ENCODE measurements at places on chromosomes 2 and 18.

GRCh38 chr2:239181903-239182581 is 218.8 kb downstream of the HDAC4 start:
- DNase-seq: peak; percentile 22

DNA sequence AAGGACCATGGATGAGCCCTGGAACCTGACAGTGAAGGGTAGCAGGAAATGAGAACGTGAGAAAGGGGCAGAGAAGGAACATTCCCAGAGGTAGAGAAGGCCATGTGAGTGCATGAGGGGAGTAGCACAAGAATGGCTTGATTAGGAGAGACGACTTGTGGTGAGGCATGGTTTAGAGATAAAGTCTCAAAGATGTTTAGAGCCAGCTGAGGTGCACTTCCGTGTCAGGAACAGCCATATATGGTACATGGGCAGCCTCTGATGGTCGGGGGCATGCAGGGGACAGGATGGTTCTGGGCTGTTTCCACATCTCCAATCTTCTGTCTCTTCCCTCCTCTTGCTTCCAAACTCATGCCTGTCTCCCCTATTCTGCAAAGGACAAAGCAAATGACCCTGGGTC is 28.8 kb upstream of the EFEMP1 start:
- DNase-seq: no peak

- DNase-seq: no peak
Observed at GRCh38 chr2:239767021-239767905, 257.9 kb downstream of the NDUFA10 start.

GRCh38 chr2:102892698-102893310 is 131.0 kb downstream of the TMEM182 start:
- DNase-seq: no peak

GRCh38 chr18:35703043-35703688 is 121.6 kb downstream of the GALNT1 start:
- DNase-seq: no peak

DNA sequence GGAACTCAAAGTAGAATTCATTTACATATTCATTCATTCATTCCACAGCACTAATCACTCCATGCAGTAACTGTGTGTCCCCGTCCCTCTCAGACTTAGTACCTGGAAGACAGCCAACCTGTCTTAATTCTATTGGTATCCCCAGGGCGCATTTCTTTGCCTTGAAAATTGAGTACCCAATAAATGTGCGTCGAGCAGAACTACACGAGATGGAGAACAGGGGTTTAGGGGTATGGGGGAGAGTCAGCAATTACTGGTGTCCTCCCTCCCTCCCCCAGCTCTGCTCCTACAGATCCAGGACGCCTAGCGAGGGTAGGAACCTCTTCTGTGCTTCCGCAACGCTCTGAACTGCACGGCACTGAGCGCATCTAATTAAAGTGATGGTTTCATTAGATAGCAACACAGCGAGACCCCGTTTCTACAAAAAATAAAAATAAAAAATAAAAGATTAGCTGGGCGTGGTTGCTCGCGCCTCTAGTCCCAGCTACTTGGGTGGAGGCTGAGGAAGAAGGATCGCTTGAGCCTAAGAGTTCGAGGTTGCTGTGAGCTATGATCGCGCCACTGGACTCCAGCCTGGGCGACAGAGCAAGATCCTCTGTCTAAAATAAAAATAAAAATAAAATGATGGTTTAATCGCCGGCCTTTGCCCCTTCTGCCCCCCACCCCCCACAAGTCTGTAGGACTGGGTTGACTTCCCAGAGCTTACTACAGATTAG is 614 bp upstream of the FKBP1B start:
- no peak for DNase-seq

- DNase-seq: no peak
Observed at GRCh38 chr2:11387100-11387390, 42.6 kb upstream of the ROCK2 start.

DNA sequence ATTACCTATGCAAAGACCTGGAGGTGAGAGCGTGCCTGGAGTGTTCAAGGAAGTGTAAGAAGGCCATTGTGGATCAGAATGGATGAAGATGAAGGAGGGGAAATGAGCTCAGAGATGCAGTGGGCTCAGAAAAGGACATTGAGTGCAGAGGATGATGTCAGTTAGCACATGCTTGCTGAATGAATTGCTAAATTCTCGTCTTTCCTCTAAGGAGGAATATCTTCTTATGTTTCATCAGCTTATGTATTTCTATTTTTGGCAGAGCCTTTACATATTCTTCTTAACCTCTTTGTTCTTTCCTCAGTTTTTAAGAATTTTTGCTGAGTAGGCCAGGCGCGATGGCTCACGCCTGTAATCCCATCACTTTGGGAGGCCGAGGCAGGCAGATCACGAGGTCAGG is 30.9 kb downstream of the FAM171B start:
- DNase-seq: no peak

- no peak for DNase-seq
Observed at GRCh38 chr2:188966079-188966571, 8.0 kb upstream of the COL3A1 start.

All from left ventricle myocardium superior (tissue), 1 donor.